EH (cell line): ENCODE measurements at places on chromosomes 4 and X.
A peak's percentile ranks its signal among the peaks of the same experiment; 100 is the strongest.

GRCh38 chrX:12906046-12906761 is at the start of gene TLR8:
TLR8 (plus strand) TSS chrX:12906620; CDS start chrX:12906707, 87 bp downstream.
- DNase-seq: no peak

DNA sequence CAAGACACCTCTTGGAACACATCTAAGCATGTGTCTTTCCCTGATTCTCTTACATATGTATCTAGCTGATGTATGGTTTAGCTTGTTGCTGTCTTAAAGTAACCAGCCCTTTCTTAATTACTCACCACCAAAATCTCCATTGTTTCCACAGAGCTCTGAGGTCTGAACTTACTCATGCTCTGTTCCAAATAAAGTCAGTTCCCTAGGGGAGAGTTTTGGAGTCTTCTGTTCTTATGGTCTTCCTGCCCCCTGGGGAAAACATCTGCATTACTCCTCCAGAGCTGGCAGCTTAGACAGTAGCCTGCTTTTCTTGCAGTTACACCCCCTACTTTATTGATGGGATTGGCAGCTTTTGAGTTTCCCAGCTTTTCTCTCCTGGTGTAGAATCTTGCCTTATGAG is 125.8 kb downstream of the EDA start:
- no peak for DNase-seq

DNA sequence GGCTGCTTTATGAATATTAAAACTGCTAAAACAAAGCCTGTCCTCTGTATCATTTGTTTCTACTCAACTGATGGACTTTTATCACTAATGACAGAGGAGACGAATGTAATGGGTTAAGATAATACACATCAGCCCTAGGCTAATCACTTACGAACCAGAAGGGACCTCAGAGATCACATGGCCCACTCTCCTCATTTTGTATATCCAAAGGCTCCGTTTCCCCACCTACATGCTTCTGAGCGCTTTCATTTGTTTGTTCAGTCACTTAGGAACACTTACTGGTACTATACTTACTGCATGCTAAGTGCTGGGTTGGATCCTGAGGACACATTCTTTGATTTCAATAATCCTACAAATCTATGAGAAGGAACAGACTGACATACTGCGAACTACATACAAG is 169.3 kb downstream of the CEP135 start:
- no peak for DNase-seq

DNA sequence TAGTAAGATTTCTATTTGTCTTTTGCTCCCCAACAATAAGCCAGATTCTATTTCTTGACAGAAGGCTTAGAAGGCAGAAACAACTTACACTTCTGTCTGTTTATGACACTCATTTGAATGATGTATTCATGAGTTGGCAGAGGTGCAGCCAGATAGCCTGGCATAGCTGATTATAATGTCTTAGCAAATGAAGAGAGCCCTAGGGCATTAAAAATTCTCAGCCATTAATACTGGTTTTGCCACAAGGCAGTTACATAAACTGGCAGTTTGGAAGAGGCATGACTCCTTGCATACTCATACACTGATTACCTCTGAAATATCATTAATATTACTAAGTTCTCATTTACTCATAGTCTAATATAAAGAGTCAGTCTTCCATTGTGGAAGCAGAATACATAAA is 728.5 kb upstream of the NDST4 start:
- DNase-seq: no peak

DNA sequence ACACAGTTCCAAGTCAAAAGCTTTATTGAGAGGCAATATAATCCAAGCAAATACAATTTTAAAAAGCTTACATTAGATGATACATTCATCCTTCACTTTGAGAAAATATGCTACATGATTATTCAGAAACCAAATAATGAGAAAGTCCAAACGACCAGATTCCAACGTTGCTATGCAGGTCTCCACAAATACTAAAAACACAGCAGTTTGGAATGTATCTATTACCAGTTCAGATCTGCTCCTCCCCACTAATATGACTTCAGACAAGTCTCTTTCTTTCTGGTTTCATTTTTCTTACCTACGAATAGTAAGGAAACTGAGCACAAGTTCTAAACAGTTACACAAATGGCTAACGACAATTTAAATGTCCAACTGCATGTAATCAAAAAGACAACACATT is 9.5 kb downstream of the NAF1 start:
- DNase-seq: peak; percentile 76

- no peak for DNase-seq
Observed at GRCh38 chr4:25948051-25948450, 34.0 kb downstream of the SMIM20 start.

GRCh38 chrX:24494647-24495075 is 29.6 kb downstream of the PDK3 start:
- peak; percentile 78 for DNase-seq

GRCh38 chr4:8393593-8394038 is 46.9 kb downstream of the ACOX3 start:
- DNase-seq: peak; percentile 99

GRCh38 chr4:143019351-143019750 is 165.4 kb upstream of the USP38 start:
- no peak for DNase-seq

- DNase-seq: no peak
Observed at GRCh38 chrX:43141885-43142284, 363.9 kb upstream of the PPP1R2C start.

DNA sequence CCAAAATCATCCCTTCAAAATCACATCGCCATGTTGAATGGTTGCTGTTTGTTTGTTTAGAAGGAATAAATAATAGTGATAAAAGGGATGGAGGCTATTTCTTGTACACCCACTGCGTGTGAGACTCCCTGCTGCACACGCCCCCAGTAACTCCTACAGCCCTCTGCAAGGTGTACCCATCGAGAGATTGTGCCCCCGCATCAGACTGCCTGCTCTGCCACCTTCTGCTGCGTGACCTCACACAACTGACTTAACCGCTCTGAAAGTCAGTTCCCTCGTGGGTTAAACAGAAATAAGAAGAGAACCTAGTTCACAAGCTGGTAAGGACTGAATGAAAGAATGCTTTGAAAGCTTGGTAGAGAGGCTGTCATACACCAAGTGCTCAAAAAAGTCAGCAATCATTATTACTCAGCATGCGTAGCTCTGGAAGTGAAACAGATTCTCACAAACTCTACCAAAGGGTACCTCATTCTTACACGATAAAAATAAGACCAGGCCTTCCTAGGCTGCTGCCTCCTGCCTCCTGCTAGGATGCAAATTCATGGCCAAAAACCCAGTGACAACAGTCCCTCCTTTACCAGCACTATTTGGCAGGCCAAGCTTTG is 147.1 kb downstream of the CPEB2 start:
- no peak for DNase-seq

DNA sequence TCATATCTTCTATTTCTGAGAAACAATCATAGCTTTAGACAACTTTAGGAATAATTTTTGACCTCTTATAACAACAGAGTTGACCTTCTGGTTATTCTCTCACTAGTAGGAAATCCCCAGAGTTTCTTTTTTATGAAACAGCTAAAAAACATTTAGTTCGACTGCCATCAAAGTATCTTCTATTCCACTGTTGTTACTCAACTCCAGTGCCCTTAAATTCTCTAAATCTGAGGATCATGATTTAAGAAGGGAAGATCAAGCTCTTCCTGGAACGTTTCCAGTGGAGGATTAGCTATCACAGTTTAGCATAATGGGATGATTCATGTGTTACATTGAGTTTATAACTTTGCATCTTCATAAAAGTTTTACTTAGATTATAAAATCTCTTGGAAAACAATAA is 134.9 kb upstream of the VEGFC start:
- DNase-seq: peak; percentile 91

DNA sequence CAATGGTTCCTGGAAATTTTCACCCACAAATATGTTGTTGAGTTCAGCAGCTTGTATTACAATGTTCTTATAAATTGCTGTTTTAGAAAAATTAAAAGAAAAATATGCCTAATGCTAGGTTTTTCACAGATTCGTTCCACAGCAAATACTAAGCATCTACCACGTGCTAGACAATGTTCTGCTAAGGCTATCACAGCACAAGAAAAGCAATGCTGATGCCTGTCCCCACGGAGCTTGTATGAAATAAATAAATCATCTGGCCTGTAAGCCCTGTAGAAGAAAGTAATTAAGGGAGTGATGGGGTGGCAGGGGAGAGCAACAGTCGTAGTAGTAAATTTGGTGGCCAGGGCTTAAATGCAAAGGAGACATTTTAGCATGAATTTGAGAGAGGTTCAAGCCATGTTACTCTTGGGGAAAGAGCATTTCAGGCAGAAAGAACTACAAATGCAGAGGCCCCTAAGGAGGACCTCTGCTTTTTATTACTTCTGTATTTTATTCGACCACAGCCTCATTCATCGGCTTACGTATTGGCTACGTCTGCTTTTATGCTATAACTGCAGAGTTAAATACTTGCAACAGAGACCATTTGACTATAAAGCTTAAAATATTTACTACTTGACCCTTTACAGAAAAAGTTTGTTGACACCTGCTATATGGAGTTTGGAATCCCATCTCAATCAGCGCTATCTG is 36.3 kb downstream of the ARAP2 start:
- no peak for DNase-seq

DNA sequence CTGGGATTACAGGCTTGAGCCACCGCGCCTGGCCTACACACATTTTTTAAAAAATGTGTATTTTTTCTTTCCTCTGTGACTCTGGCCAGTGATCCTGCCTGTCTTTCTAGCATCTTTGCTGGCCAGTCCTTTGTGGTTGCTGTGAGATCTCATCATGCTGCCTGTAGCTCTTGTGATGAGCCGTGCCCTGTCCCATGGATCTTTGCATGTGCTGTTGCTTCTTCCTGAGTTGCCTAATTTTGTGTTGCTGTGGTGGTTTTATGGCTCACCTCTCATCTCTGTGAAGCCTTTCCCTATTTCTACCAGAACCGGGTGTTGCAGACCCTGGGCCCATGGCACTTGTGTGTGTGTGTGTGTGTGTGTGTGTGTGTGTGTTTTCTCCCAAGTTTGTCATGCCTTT is 8.3 kb downstream of the NSD2 start:
- DNase-seq: peak; percentile 42

DNA sequence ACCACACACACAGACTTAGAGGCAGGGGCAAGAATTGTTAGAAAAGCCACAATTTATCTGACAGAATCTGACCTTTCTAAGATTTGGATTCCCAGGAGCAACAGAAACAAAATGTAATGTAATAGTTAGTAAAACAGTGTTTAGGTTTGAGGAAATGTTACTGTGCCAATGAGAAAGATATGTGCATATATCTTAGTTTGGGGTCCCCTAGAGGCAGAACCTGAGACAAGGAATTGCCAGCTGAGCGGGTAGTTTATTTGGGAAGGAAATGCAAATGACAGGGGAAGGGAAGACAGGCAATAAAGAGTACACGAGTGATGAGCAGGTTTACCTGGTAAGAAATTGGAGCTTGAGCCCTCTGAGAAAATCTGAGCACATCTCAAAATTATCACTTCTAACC is 31.3 kb upstream of the DDX53 start:
- DNase-seq: no peak

GRCh38 chr4:152187693-152188092 is 348.2 kb downstream of the FBXW7 start:
- DNase-seq: peak; percentile 20

GRCh38 chrX:31060016-31060415 is 11.8 kb downstream of the FTHL17 start:
- DNase-seq: no peak

GRCh38 chr4:52425751-52426326 is 233.3 kb downstream of the USP46 start:
- DNase-seq: no peak

DNA sequence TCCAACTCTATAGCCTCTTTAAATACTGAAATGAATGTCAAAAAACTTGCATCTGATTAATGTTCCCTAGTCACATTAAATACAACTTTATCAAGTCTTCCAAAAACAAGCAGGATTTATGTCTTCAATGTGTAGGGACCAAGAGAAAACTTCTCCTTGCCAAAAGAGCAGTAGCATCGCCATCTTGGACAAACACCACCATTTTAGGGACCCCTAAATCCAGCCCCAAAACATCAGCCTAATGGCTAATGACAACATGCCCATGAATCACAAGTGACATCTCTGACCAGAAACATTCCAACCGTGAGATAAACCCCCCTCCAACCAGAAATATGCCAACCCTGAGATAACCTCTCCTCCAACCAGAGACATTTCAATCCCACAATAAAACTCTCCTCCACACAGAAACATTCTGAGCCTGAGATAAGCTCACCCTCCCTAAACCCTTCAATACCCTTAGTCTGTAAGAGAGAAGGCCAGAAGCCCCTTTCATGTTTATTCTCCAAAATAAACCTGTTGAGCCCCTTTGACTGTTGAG is 697.4 kb downstream of the TRAM1L1 start:
- DNase-seq: no peak

DNA sequence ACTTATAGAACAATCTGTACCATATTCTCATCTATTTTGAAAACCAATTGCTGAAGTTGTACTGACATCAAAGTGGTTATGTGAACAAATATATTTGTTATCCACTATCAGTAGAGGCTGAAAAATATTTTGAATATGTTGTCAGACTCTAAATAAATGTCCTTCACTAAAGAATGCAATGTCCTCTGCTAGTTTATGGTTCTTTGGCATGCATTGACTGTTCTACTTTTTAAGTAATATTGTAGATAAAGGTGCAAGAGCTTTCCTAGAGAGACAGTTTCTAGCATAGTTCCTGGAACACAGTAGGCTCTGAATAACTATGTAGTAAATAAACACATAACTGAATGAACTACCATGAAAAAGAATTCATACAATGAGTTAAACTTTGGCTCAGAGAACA is 18.2 kb upstream of the COX7B2 start:
- no peak for DNase-seq

DNA sequence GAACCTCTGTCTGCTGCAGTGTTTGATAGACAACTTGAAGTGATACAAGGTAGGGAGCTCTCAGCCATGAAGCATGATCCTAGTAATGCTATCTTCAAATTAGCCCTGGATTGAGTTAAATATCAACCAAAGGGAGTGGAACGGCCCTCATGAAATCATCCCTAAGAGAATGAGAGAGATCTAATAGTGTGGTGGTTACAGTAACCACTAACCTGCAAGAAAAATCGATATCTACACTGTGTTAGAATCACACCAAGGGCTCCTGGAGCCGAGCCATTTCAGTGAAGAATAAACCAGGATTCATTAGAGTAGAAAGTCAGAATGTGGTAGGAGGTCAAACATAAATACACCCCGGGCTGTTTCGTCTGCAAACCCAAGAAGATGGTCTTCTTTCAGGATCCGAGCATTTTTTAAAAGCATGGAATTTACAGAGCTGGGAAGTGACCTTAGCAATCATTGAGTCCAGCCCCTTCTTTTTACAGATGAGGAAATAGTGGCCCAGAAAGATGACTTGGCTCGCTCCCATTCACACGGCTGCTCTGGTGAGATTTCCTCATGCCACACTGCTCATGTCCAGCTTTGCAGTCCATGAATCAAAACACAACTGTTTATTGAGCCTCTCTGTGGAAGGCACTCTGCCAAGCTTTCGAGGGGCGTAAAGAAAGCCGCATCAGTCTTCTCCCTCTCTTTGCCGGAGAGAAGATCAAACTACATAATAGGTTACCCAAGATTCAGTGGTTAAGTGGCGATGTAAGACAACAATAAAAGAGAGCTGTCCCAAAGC is 5.5 kb upstream of the DCTD start:
- DNase-seq: peak; percentile 42

GRCh38 chr4:167987285-167987684 is 105.1 kb upstream of the ANXA10 start:
- DNase-seq: no peak
